ENCODE measurements at places on chromosomes 7 and 10.

DNA sequence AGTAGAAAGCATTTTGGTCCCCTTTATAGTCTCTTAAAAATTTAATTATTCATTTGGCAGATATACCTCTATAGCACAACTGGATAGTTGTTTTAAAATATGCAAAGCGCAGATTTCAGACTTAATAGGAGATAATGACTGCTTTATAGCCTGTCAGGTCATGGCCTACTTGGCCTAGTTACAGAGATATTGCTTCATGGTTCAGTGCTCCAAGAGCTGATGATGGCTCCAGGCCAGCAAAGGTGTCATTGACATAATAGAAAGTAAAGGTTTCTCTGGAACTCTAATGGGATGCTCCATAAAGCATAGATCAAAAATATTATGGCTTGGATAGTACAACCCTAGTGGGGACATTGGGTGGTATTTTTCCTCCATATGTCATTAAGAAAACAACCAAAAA is 285.7 kb downstream of the NXPH1 start:
- DNase-seq: no peak

- no peak for DNase-seq
These were observed 66.0 kb downstream of the NPSR1 start for GRCh38 chr7:34723866-34724490.

DNA sequence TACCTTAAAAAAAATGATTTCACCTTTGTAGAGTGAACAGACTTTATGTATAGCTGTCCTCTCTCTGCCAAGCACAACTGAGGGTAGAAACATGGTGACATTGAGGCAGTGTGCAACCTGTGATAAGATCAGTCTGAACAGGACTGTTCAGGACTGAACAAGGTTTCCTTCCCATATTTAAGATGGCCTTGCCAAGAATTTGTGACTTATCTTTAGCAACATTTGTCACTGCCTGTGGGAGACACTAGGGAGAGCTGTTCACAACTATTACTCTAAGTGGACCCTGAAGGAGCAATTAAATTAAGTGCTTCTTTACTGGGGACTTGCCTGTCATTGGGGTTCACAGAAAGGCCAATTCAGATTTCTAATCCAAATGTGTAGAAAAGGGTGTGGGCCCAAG is 6.7 kb downstream of the OR13A1 start:
- DNase-seq: no peak

DNA sequence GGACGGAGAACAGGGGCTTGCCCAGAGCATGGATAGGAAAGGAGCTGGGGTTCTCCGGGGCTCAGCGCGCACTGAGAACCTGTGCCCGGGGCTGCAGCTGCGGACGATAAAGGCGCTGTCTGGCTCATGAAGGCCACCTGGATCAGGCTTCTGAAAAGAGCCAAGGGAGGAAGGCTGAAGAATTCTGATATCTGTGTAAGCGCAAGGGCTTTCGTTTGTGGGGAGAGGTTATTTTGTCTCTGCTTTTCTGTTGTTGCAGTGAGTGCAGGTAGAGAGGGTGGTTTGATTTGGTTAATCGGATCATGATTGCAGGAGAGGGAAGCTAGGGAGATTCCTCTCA is 250.5 kb downstream of the NSUN6 start:
- no peak for DNase-seq

DNA sequence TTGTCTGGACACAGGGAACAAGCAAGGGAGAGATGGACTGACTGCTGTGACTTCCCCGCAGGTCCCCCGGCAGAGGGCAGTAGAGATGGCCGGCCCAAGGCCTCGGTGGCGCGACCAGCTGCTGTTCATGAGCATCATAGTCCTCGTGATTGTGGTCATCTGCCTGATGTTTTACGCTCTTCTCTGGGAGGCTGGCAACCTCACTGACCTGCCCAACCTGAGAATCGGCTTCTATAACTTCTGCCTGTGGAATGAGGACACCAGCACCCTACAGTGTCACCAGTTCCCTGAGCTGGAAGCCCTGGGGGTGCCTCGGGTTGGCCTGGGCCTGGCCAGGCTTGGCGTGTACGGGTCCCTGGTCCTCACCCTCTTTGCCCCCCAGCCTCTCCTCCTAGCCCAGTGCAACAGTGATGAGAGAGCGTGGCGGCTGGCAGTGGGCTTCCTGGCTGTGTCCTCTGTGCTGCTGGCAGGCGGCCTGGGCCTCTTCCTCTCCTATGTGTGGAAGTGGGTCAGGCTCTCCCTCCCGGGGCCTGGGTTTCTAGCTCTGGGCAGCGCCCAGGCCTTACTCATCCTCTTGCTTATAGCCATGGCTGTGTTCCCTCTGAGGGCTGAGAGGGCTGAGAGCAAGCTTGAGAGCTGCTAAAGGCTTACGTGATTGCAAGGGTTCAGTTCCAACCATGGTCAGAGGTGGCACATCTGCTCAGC is 6.0 kb downstream of the CYREN start:
- DNase-seq: no peak

- DNase-seq: no peak
These were observed 1.4 kb downstream of the FBXW4 start for GRCh38 chr10:101693651-101693977.

- no peak for DNase-seq
These were observed 1.2 kb downstream of the FGF8 start for GRCh38 chr10:101774589-101775272.

DNA sequence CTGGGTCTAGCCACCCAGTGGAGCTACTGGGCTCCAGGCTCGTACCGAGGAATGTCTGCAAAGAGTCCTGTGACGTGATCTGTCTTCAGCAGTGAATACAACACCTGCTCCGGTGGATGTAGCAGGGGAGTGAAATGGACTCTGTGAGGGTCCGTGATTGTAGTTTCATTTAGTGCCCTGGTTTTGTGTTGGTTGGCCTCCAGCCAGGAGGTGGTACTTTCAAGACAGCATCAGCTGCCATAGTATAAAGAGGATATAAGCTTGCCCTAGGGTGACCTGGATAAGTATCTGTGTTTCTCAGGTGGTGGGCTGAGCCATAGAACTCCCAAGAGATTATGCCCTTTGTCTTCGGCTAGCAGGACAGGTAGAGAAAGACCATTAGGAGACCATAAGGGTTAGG is 24.6 kb upstream of the WNT2 start:
- DNase-seq: no peak

DNA sequence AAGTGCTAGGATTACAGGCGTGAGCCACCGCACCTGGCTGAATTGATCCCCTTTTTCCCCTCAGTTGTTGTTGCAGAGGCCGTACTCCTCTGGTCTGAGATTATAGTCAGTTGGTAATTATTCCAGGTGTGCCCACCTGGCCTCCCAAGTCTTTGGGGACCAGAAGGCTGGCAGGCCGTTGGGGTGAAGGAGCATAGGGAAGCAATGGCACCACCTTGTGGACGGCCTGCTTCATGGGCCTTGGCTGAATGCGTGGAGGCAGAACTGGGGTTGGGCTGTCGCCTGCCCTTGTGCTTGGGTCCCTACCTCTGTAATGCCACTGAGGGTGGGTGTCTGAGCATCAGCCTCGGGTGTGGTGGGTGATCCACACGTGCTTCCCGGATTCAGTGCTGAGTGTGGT is 125.7 kb downstream of the RGS10 start:
- DNase-seq: peak; percentile 78

DNA sequence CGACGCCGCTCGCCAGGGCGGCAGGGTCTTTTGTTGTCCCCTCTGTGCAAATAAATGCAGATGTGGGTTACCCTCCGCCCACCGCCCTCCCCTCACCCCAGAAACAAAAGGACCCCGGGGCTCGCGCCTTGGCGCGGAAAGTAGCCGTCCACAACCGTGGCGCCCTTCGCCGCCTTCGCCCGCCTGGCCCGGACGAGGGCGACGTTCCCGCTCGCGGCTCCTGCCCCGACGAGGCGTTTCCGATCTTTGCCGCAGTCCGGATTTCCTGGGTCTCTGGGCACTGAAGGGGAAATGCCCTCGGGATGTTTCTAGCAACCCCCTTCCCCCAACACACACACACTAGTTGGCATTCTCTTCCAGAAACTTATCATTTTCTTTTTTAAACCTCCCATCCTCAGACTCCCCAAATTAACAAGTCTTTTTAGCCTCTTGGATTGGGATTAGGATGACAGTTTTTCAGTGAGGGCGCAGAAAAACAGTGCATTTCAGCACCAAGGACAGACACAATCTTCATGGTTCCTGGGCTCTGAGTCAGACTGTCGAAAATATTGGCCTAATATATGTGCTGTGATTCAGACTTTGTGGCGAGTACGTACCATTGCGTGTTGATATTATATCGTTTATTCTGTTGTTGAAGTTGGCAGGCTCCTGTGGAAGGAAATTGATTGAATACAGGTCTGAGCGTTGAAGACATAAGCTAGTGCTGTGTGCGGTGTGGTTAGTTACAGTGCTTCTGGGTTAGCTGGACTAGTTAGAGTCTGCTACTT is 771 bp downstream of the PHYHIPL start:
- DNase-seq: peak; percentile 21

DNA sequence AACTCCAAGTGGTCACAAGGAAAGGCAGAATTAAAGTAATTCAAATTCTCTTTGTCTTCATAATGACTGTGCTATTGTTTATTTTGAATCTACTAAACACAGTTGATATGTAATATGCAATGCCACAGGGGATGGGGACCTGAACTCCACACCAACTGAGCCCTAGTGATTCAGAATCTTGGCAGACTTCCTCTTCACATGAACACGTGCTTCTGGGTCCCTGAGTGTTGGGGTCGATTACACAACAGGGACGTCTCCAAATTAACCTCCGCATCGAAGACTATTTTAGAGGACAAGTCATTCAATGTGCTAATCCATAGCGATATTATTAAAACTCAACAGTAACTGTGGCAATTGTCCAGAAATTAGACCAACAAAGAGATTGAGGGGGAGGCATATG is 95.3 kb upstream of the CARD11 start:
- no peak for DNase-seq

- DNase-seq: no peak
These were observed 9.9 kb downstream of the EPDR1 start for GRCh38 chr7:37930226-37930948.

GRCh38 chr7:154255324-154255723 is 203.1 kb downstream of the DPP6 start:
- no peak for DNase-seq

- DNase-seq: no peak
These were observed 31.2 kb downstream of the MGAM2 start for GRCh38 chr7:142142702-142143101.

DNA sequence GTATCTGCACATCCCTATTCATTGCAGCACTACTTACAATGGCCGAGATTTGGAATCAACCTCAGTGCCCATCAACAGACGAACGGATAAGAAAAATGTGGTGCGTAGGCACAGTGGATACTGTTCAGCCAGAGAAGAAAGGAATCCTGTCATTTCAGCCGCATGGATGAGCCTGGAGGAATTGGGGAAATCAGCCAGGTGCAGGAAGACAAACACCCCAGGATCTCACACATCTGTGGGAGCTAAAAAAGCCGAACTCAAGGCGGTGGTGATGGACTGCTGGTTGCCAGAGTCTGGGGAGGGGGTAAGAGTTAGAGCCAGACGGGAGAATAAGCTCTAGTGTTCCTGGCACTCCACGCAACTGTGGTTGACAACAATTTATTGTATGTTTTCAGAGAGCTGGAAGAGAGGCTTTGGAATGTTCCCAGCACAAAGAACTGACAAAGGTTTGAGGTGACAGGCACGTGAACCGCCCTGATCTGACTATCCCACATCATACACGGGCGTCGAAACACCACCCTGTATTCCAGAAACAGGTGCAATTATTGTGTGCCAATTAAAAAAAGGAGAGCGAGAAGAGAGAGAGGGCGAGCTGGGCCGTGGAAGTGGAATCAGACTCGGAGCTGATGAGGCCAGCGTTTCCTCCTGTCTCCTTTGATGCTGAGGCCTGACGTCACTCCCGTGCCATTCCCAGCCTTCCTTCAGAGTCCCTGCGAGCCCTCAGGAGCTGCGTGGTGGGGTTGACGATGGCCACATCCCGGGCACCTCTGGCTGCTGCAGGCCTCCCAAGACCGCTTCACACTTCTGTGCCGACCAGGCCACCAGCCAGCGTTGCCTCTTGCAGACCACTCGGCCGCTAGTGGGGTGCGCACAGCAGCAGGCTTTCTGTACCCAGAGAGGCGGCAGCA is 189.5 kb downstream of the DNAJB6 start:
- no peak for DNase-seq

DNA sequence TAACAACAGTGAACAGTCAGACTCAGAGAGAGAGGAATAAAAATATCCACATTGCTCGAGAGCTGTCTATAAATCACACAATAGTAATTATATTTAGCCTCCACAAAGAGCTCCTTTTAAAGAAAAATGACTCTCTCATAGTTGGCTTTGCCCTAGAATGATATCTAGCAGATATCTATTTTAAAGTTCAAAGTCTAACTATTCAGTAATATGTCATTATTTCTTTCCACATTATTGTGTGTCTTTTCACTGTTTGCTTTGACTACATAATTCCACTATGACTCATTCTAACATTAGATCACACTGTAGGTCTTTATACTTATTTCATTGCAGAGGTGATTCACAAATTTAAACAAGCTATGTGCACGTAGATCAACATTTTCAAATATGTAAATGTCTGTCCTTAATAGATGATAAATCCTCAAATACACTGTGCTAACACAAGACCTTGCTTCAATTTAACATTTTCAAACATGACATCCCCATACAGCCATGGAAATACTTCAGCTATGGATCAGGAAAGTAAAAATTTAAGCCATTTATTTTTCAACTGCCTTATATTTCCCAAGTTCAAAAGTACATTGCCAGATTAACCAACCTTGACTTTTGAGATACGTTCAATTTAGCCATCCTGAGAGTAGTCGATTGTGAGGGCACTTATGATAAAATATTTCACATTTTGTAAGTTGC is 99.9 kb upstream of the AKR1E2 start:
- DNase-seq: no peak

- no peak for DNase-seq
These were observed 673.7 kb downstream of the SUGCT start for GRCh38 chr7:40808378-40808942.

DNA sequence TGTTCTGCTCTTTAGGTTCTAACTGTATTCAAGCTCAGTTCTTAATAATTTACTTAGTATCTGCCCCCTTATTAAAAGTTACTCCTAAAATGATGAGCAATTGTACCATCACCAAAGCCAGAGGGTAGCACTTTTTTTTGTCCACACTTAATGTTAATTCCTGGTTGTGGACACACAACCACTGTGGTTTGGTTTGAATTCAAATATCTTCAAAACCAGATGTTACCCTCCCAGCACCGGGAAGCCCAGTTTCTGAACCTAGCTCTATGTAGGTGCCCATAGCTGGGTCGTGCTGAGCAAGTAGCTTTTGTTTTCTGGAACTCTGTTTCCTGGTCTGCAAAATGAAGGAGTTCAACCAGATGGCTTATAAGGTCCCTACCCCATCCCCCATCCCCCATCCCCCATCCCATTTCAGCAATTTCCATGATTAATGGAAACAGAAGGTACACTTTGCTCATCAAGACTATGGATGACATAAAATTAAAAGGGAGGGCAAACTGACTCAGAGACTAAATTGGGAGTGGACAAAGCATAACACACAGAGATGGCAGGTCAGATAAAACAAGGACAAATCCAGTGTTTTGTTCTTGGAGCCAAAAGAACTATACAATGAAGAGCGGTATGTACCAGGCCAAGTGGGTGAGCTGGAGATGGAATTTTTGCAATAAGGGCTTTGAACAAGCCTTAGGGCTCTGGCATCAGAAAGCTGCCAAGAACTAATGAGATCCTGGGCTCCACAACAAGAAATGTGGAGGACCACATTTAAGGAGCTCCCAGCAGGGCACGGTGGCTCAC is 56.7 kb downstream of the DLG5 start:
- no peak for DNase-seq

Data from ovary (tissue), 10 donors.